Thymus (tissue), 14 donors: ENCODE measurements at places on chromosomes 5 and 9. TPM values are rescaled to one million over a fixed set of nuclear protein-coding genes. Genes with fewer than 3 reads are reported as not detected.

The DOCK8 gene
- 60.4 TPM for polyA plus RNA-seq

The ADRA1B gene
- 0.18 TPM for polyA plus RNA-seq

The HAVCR1 gene
- 0.07 TPM for polyA plus RNA-seq

The DDX4 gene
- polyA plus RNA-seq = 0.57 TPM

The ZMAT2 gene
- polyA plus RNA-seq = 75.1 TPM
